Left ventricle myocardium superior (tissue), 1 donor: ENCODE measurements at places on chromosomes 5 and 9. TPM values are rescaled to one million over a fixed set of nuclear protein-coding genes. Genes with fewer than 3 reads are reported as not detected.

The PHF2 gene
- total RNA-seq, result 32.0 TPM

The SEMA4D gene
- total RNA-seq, result 24.7 TPM

The ZNF354C gene
- total RNA-seq, result 5.4 TPM

The TPRN gene
- total RNA-seq, result 21.7 TPM

The PCDHA9 gene
- total RNA-seq, result not detected

The THBS4 gene
- total RNA-seq, result 29.5 TPM

The PCDHA12 gene
- total RNA-seq, result not detected

The ANKRD18A gene
- total RNA-seq, result 1.4 TPM

The FBXL7 gene
- 21.6 TPM for total RNA-seq

The PLGRKT gene
- total RNA-seq, result 41.6 TPM
